ENCODE measurements at places on chromosomes 3 and 15. TPM values are rescaled to one million over a fixed set of nuclear protein-coding genes. Genes with fewer than 3 reads are reported as not detected.

The RLBP1 gene
- polyA plus RNA-seq, result not detected

The IL17RB gene
- 5.1 TPM for polyA plus RNA-seq

The HIGD1A gene
- 1,494 TPM for polyA plus RNA-seq

The CNTN3 gene
- polyA plus RNA-seq, result 300 TPM

The GABPB1 gene
- 6.9 TPM for polyA plus RNA-seq

The SCN11A gene
- 0.66 TPM for polyA plus RNA-seq

The KNL1 gene
- not detected for polyA plus RNA-seq

The TNFSF10 gene
- not detected for polyA plus RNA-seq

All from Purkinje cell (primary cell).